Bronchus fibroblast of lung (primary cell): ENCODE measurements at places on chromosomes 16 and 17. TPM values are rescaled to one million over a fixed set of nuclear protein-coding genes. Genes with fewer than 3 reads are reported as not detected.

The RAB37 gene
- total RNA-seq: 0.67 and 0.89 TPM in 2 replicates

The GRB7 gene
- 0.45 and 0.84 TPM in 2 replicates for total RNA-seq

The TERB1 gene
- total RNA-seq: not detected in 2 replicates

The SLC16A3 gene
- total RNA-seq: 201 and 213 TPM in 2 replicates

The KIF2B gene
- not detected in 2 replicates for total RNA-seq

The PTX4 gene
- 0.15 and 0.17 TPM in 2 replicates for total RNA-seq

The DCUN1D3 gene
- total RNA-seq: 9.1 and 11.1 TPM in 2 replicates

The IGSF6 gene
- not detected in 2 replicates for total RNA-seq

The PFN1 gene
- 2,381 and 2,852 TPM in 2 replicates for total RNA-seq

The GRAP gene
- total RNA-seq: under 0.01 TPM in 1 of 2 replicates, not detected in the other

The CETP gene
- total RNA-seq: not detected in 2 replicates

The NEUROD2 gene
- not detected in 2 replicates for total RNA-seq

The SLX4 gene
- 6.4 and 6.9 TPM in 2 replicates for total RNA-seq

The SULT1A1 gene
- total RNA-seq: 1.0 and 1.3 TPM in 2 replicates

The EIF3CL gene
- 147 and 181 TPM in 2 replicates for total RNA-seq

The CRYBA1 gene
- total RNA-seq: not detected in 2 replicates

The CLDN9 gene
- not detected in 2 replicates for total RNA-seq

The SCIMP gene
- total RNA-seq: not detected in 2 replicates

The ELAC2 gene
- total RNA-seq: 63.9 and 73.3 TPM in 2 replicates

The SKA2 gene
- total RNA-seq: 90.5 and 129 TPM in 2 replicates

The OR3A3 gene
- total RNA-seq: not detected in 2 replicates

The HSPB9 gene
- not detected in 2 replicates for total RNA-seq

The OVCA2 gene
- 57.5 and 59.2 TPM in 2 replicates for total RNA-seq

The ICAM2 gene
- total RNA-seq: 1.3 and 1.8 TPM in 2 replicates

The LLGL2 gene
- 0.30 and 1.5 TPM in 2 replicates for total RNA-seq

The RAD51C gene
- 29.0 and 30.3 TPM in 2 replicates for total RNA-seq

The ARHGAP44 gene
- total RNA-seq: 0.74 and 0.84 TPM in 2 replicates

The STH gene
- not detected in 2 replicates for total RNA-seq

The C1QL1 gene
- 1.0 and 1.6 TPM in 2 replicates for total RNA-seq

The FUS gene
- 51.4 and 86.5 TPM in 2 replicates for total RNA-seq

The NSF gene
- 24.5 and 28.2 TPM in 2 replicates for total RNA-seq

The ABCA3 gene
- total RNA-seq: 0.15 and 0.34 TPM in 2 replicates

The TMED6 gene
- not detected in 2 replicates for total RNA-seq

The VTN gene
- total RNA-seq: under 0.01 TPM in 1 of 2 replicates, not detected in the other

The CPHXL2 gene
- not detected in 2 replicates for total RNA-seq

The AIPL1 gene
- not detected in 2 replicates for total RNA-seq

The CARD14 gene
- under 0.01 TPM in 1 of 2 replicates, not detected in the other for total RNA-seq

The C17orf50 gene
- not detected in 2 replicates for total RNA-seq

The CNEP1R1 gene
- 16.9 and 18.7 TPM in 2 replicates for total RNA-seq

The CPNE7 gene
- 34.2 and 41.4 TPM in 2 replicates for total RNA-seq

The AHSP gene
- total RNA-seq: not detected in 2 replicates

The HCRT gene
- not detected in 2 replicates for total RNA-seq

The IL21R gene
- total RNA-seq: 16.1 and 16.8 TPM in 2 replicates

The KRT24 gene
- total RNA-seq: not detected in 2 replicates

The HNF1B gene
- total RNA-seq: not detected in 2 replicates

The ZNF785 gene
- 4.9 and 6.2 TPM in 2 replicates for total RNA-seq

The SP6 gene
- 0.15 and 0.34 TPM in 2 replicates for total RNA-seq

The CX3CL1 gene
- total RNA-seq: 0.17 TPM in 1 of 2 replicates, not detected in the other

The ABCA6 gene
- total RNA-seq: 0.74 and 0.84 TPM in 2 replicates

The KRT35 gene
- not detected in 2 replicates for total RNA-seq

The STX1B gene
- total RNA-seq: 0.50 and 1.2 TPM in 2 replicates

The APRT gene
- 237 and 254 TPM in 2 replicates for total RNA-seq

The ZFP90 gene
- 22.4 and 35.0 TPM in 2 replicates for total RNA-seq

The MPP2 gene
- 1.6 and 2.9 TPM in 2 replicates for total RNA-seq

The DRC3 gene
- total RNA-seq: 0.50 and 0.59 TPM in 2 replicates

The FSCN2 gene
- 0.15 TPM in 1 of 2 replicates, not detected in the other for total RNA-seq

The ZNF750 gene
- total RNA-seq: not detected in 2 replicates

The C16orf46 gene
- 1.6 TPM in 1 of 2 replicates, not detected in the other for total RNA-seq

The RNF112 gene
- 2.7 and 2.9 TPM in 2 replicates for total RNA-seq
